ENCODE measurements at places on chromosomes 2 and 18.

- no peak for DNase-seq
Observed at GRCh38 chr2:10841547-10842219, 29.1 kb upstream of the PDIA6 start.

DNA sequence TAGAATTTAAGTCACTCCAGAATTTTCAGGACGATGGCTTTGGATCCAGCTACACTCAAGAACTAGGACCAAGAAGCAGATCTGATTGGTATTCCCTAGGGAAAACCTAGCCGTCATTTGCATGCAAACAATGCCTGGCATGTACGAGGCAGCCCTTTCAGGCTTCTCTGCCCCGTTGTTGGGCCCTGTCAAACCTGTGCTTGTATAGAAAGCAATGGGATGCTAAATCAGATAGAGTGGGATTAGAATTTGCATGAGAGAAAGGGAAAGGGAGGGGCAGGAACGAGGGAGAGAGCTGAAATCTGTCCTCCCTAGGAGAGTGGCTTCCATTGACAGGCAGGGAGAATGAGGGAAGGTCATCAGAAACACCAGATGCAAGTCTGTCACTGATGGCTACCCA lies 28.6 kb downstream of the ARID5A start:
- no peak for DNase-seq

GRCh38 chr18:65988972-65989371 lies 238.2 kb downstream of the CDH7 start:
- DNase-seq = no peak

- no peak for DNase-seq
Observed at GRCh38 chr18:3002732-3003131, 10.2 kb downstream of the LPIN2 start.

GRCh38 chr18:12046751-12047335 lies 46.8 kb upstream of the ANKRD62 start:
- DNase-seq = peak; percentile 11

GRCh38 chr2:234241656-234242458 lies 191.4 kb downstream of the SPP2 start:
- no peak for DNase-seq

GRCh38 chr2:238854699-238855229 lies 6.9 kb downstream of the TWIST2 start:
- DNase-seq = no peak

DNA sequence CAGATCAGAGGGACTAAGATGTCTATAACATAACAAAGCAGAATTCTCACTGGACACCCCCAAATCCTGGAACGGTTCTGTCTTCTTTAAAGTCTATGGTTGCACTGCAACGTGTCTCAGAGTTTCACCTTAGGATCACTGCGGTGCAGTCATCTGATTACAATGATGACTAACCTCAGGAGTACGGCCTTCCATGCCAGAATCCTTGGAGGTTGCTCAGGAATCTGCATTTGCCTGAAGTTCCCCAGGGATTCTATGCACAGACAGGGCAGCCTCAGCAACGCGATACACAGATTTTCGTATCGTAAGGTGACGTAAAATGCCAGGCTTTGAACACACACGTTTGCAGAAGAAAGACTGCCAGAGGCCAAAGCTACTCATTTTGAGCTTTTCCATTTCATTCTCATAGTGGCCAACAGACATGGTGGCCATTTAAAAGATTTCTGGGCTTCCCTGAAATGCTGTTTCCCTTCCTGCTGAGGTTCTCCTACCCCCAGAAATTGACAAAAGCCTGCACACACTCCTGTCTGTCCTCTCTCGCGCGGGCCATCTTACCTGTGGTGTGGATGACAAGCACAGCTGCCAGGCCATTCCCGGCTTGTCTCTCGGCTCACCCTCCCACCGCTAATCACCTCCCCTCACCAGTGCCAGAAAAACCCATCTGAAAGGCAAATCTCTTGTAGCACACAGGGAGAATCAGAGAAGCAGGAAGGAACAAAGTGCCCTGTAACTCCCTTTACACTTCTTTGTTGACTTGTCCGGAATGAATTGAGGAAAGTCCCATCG lies 148.8 kb downstream of the ACKR3 start:
- DNase-seq = no peak

- DNase-seq = no peak
Observed at GRCh38 chr2:24806661-24807036, 13.4 kb downstream of the CENPO start.

- DNase-seq = no peak
Observed at GRCh38 chr2:43025709-43026295, 200.6 kb downstream of the ZFP36L2 start.

DNA sequence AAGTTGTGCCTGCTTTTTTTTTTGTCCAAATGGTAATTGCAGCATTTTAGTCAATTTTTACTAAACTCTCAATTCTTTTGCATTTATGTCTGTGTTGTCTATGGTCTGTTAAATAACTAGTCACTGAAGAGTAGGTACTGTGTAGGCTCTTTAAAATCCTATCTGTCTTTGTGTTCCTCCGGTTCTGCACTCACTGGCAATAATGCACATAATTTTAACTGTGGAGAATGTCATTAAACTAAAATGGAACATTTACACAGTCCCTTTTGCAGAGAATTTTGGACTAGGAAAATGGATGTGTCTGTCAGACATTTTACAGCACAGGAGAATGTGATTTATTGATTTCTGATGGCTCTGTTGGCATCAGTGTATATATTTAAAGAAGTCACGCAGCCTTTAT lies 116.6 kb downstream of the ASXL3 start:
- no peak for DNase-seq

GRCh38 chr2:133346654-133347053 lies 221.6 kb downstream of the NCKAP5 start:
- no peak for DNase-seq

DNA sequence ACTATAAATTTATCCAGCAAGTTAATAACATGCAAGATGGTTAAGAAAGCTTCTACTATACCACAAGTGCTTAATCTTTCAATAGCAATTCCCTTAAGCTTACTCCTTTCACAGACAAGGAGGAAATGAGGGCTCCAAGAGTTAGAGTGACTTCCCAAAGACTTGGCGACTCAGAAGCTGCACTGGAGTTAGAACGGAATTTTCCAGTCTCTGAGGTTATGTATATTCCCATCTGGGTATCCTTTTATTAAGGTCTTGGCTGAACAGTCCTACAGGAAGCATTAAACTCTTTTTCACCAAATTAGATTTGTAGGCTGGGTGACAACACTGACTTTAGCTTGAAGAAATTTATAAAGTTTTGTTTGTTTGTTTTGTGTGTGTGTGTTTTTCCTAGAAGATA lies 256.9 kb upstream of the DPP10 start:
- no peak for DNase-seq

DNA sequence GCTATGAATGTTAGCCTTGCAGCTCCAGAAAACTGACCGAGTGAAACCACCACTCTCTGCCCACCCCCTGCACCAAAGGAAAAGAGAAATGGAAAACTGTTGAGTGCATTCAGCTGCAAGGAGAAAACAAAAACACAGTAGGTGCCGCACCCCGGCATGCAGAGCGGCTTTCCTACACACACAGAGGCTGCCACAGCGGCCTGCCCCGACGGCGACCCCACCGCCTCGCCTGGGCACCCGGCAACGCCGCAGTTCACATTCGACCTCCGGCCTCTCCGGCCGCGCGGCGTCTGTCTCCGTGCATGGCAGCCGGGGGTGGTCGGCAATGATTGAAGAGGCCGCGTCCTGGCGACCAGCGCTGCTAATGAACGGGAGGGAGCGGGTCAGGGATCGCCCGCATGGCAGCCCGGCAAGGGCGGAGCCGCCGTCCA lies 417.1 kb upstream of the SALL3 start:
- no peak for DNase-seq

DNA sequence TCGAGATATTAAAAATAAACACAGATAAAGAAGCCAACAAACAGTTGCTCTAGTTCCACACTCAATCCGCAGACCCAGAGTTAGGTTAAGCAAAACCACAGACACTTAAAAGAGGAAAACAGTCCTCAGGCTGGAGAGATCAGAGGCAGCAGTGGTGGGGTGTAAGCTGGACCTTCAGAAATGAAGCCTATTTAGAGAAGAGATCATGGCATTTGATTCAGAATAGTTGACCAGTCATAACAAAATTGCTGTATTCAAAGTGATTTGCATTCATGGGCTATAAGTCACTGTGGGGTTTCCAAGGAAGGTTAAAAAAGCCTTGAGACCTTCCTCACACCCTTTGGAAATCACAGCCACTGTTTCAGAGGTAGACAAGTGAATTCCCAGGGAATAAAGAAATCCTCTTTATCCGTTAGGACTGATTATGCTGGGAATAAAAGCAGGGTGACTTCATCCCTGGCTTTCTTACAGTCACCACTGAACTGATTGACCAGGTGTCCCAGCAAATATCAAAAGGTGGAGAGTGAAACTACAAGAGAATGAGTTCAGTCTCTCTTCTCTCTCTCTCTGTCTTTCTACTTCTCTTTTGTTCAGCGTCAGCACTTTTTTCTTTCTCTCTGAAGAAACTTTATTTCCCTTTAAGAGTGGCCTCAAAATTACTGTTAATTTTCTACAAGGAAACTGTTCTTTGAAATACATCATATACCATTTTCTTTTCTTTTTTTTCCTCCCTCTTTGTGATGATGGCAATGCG lies 171.8 kb upstream of the PIK3C3 start:
- DNase-seq = no peak
